ENCODE measurements at places on chromosomes 12 and 14.

GRCh38 chr12:71538807-71539206, 99.2 kb downstream of the LGR5 start:
- no peak for DNase-seq

GRCh38 chr14:104181761-104182530, 43.6 kb downstream of the KIF26A start:
- no peak for DNase-seq

GRCh38 chr12:1429980-1430379, 164.4 kb downstream of the FBXL14 start:
- no peak for DNase-seq

DNA sequence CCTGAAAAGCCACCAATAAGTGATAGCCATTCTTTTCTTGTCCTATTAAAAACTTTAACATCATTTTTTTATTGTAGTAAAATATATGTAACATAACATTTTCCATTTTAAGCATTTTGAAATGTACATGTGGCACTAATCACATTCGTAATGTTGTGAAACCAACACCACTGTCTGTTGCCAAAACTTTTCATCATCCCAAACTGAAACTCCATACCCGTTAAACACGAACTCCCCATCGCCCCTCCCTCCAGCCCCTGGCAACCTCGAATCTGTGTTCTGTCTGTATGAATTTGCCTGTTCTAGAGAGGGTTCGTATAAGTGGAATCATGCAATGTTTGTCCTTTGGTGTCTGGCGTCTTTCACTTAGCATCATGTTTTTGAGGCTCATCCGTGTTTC, 75.9 kb downstream of the CCDC92 start:
- no peak for DNase-seq

DNA sequence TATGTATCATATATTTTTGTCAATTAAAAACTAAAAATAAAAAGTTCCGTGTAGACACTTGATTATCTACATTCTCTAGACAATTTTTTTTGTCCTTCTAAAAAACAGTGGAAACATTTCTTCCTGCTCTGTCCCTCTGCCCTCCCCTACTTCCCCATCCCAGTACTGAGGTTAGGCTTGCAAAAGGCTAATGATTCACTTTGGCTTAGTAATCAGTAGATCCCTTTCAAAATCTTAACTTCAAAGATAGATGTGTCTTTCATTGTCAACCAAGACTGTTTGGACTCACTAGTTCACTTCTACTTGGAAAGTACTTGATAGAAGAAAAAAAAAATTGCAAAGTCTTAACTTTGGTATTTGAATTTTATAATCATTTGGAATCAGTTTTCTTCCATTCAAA, 3.8 kb downstream of the SETD3 start:
- DNase-seq = no peak

- DNase-seq = peak; percentile 44
Observed at GRCh38 chr14:58637391-58638230, at the start of gene DACT1. Gene DACT1, plus strand, starts transcription at chr14:58637962. Its CDS starts 241 bp downstream, at chr14:58638203.

GRCh38 chr12:120235369-120236323, 29.9 kb downstream of the PXN start:
- DNase-seq = no peak

- no peak for DNase-seq
Observed at GRCh38 chr14:25406818-25407217, 356.9 kb upstream of the STXBP6 start.

GRCh38 chr14:68956724-68957123, 22.4 kb downstream of the ACTN1 start:
- DNase-seq = no peak

- DNase-seq = no peak
Observed at GRCh38 chr12:94089891-94090290, 58.5 kb upstream of the PLXNC1 start.

DNA sequence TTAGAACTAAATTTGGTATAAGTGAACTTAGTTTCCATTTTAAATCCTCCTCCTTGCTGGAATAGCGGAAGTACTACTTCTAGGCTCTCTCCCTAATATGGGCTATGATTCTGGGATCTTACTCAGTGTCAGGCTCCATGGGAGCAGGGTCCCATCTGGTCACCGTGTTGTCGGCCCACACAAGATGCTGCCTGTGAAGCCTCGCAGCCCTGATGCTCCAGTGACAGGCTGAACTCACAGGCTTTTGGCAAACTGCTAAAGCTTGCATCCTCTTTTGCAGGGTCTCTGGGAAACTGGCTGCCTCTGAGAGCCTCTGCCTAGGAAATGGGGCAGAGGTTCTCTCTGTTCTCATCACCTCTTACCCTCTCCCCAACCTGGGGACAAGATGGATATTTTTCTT, 88.4 kb downstream of the RPAP3 start:
- DNase-seq = no peak

DNA sequence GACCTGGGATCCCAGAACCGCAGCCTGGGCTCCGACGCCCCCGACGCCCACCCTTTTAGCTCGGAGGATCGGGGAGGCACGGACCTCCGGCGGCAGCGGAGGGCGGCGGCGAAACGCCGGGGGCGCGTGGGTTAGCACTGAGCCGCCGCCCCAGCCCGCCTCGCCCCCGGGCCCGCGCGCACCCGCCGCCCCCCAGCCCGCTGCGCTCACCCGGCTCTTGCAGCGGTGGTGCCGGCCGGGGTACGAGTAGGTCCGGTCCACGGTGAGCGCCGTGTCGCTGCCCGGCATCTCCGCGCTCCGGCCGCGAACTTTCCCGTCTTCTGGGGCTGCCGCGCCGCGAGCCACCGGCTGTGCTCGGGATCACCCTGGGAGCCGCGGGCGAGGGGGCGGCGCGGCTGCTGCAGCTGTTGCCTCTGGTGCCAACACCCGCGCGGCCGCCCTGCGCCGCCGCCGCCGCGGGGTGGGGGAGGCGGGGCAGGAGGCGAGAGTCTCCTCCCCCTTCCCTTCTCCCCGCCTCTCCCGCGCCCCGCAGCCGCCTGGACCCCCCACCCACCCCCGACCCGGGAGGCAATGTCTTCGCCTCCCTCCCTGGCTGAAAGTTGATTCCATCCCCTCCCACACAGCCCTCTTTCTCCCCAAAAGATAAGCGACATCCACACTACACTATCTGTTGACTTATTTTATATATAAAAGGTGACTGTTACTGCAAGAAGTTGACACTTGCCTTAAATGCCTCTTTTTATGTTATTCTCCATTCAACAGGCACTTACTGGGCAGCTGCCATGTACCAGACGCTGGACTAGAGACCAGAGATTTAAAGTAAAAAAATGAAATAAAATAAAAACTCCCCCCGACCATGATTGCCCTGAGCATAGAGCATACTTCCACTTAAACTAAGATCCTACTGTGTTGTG, at the start of gene TMCC3:
TSS of gene TMCC3 (minus strand) at position 415 of the 914 bp plus-strand sequence. CDS start at position 288, 127 bp downstream.
- DNase-seq = no peak

- no peak for DNase-seq
Observed at GRCh38 chr12:66627988-66628317, 50.9 kb downstream of the GRIP1 start.

- no peak for DNase-seq
Observed at GRCh38 chr14:72774894-72775620, 118.8 kb downstream of the DPF3 start.

DNA sequence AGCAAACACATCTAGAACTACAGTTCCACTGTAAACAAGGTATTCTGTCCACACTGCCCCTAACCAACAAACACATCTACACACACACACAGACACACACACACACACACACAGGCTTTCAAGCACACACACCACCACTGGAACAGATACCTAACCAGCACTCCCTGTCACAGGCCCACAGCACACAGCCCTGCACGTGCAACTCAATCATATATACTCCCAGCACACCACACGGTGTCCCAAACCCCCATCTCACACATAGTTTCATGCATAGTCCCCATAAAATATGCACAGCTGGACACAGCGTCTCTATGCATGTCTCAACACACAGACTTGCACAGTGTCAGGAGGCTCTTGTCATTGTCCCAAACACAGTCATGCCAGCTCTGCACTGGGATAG, 27.6 kb downstream of the KRT8 start:
- DNase-seq = no peak

GRCh38 chr14:99225436-99226203, 46.4 kb downstream of the BCL11B start:
- no peak for DNase-seq

GRCh38 chr12:106254724-106255123, 6.9 kb upstream of the CKAP4 start:
- DNase-seq = no peak

- DNase-seq = no peak
Observed at GRCh38 chr12:30145684-30146032, 361.9 kb upstream of the TMTC1 start.

GRCh38 chr12:113403435-113404415, at the start of gene SDS:
Gene SDS, minus strand, starts transcription at chr12:113403887. Its CDS starts 4,179 bp downstream, at chr12:113399708.
- DNase-seq = no peak

- DNase-seq = no peak
Observed at GRCh38 chr12:27460471-27460978, 14.0 kb downstream of the SMCO2 start.

GRCh38 chr14:35553808-35554207, 19.8 kb downstream of the INSM2 start:
- DNase-seq = no peak

GRCh38 chr12:103986829-103987228, 21.2 kb downstream of the TDG start:
- DNase-seq = no peak

DNA sequence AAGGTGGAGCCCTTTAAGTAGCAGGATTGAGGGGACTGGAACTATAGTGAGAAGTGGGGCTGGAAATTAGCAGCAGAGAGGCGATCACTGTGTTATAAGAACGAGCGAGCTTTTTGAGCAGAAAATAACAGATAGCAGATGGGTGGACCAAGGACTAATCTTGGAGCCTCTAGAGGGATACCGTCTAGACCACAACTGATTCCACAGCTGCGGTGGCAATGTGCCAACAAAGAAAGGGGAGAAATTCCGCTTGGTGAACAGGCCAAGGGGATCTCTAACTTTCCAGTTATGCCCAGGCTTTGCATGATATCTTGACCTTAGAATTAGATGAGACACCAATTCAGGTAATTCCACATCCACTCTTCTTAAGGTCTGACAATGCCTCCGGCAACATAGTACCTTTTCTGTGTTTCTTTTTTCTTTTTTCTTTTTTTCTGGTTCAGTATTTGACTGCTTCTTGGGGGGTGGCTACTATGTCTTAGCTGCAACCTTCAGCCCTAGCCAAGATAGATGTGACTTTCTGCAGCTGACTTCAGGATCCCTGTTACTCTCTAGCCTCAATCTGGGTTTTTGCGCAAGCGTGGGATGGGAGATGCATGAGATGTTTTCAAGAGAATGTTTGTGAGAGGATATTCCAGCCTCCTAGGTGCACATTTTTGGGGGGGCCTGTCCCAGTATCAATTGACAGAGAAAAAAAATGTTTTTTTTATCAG, 143.4 kb upstream of the CPSF6 start:
- no peak for DNase-seq

- DNase-seq = no peak
Observed at GRCh38 chr14:55858604-55859003, 259.6 kb upstream of the PELI2 start.

GRCh38 chr14:105123981-105124765, 44.4 kb downstream of the JAG2 start:
- no peak for DNase-seq

DNA sequence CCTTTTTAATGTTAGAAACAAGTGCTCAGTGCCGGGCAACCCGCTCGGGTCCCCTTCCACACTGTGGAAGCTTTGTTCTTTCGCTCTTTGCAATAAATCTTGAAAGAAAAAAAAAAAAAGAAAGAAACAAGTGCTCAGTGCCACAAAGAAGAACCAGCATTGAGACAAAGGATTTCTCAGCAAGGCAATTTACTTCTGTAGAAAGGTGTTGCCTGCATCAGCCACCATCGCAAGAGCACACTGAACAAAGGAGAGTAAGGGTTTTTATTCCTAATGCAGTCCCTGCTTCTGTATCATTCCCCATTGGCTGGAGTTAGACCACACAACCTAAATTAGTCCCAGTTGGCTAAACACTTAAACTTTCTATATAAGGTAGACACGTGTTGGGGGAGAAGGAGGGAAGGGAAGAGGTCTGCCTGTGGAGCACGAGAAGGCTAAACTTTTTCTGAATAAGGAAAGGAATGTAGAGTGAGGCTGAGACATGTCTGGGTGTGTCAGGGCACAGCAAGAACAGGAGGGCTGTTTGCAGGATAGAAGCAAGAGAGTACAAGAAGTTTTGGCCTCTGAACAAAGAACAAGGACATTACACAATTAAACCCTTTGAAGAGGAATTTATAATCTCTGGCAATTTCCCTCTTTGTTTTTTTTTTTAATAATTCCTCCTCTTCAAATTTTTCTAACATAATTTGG, 21.4 kb downstream of the KLRF2 start:
- DNase-seq = no peak

- no peak for DNase-seq
Observed at GRCh38 chr14:21575661-21576060, 4.2 kb downstream of the OR10G3 start.

DNA sequence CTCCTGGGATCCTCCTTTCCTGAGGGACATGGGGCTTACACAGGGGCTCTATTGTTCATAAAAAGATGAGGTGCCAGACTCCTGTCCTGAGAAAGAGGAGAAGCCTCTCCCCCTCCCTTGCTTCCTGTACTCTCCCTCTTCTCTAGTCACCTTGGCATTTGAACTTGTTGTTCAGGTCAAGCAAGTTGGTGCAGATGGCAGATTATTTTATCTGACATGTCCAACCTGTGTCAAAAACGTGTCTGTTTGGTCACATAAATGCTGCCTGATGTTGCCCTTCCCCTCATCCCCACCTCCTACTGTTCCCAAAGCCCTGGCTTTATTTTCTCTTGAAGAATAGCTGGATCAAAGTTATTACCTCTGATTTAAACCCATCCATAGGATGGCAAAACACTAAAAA, 154.8 kb downstream of the TMX1 start:
- no peak for DNase-seq

GRCh38 chr12:13350381-13350780, 153.9 kb downstream of the EMP1 start:
- no peak for DNase-seq

DNA sequence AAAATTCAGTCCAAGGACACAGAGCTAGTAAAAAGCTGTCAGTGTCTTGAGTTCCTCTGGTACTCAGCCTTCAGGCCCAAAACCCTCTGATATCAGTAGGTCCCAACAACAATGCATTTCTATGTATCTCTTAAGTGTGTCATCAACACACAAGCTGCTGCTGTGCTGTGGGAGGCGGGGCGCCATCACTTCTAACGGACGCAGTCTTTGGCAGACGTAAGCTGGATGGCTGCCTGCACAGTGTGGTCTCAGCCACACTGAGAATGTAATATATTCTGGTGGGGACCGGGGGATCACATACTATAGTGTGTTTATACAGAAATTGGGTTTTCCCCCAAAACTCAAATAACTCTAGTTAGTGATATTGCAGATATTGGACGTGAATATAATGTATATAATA, 123.9 kb downstream of the SUDS3 start:
- no peak for DNase-seq

GRCh38 chr12:108307006-108307405, 32.1 kb downstream of the CMKLR1 start:
- DNase-seq = no peak

- no peak for DNase-seq
Observed at GRCh38 chr12:15044471-15044870, 71.6 kb downstream of the PDE6H start.

Data from liver (tissue), 10 donors.